ENCODE measurements at places on chromosomes 1 and 21. TPM values are rescaled to one million over a fixed set of nuclear protein-coding genes. Genes with fewer than 3 reads are reported as not detected.

Gene FCRL1
- total RNA-seq = not detected

Gene TARBP1
- 16.7 TPM for total RNA-seq

Gene FMO3
- 107 TPM for total RNA-seq

Gene GPX7
- 2.3 TPM for total RNA-seq

Gene PDE9A
- 1.6 TPM for total RNA-seq

Gene ITPKB
- total RNA-seq = 3.2 TPM

Gene PADI4
- total RNA-seq = 1.7 TPM

Gene VTCN1
- 0.39 TPM for total RNA-seq

Gene RGS13
- not detected for total RNA-seq

Gene PEAR1
- 2.4 TPM for total RNA-seq

Gene GCSAML
- not detected for total RNA-seq

Gene COL11A1
- total RNA-seq = not detected

Gene SLC22A15
- 3.7 TPM for total RNA-seq

Gene TDRD5
- total RNA-seq = not detected

Gene KRTAP10-11
- total RNA-seq = not detected

Gene MKNK1
- total RNA-seq = 22.7 TPM

Gene MFAP2
- total RNA-seq = 1.2 TPM

Gene ADORA3
- 3.7 TPM for total RNA-seq

Gene INSRR
- not detected for total RNA-seq

Gene C8A
- total RNA-seq = 201 TPM

Gene PRR9
- not detected for total RNA-seq

Gene MYCL
- total RNA-seq = 0.75 TPM

Gene LCE1F
- total RNA-seq = not detected

Gene SELE
- 0.18 TPM for total RNA-seq

Gene FMO5
- total RNA-seq = 482 TPM

Gene CCDC181
- total RNA-seq = 0.15 TPM

Gene C1QB
- 85.4 TPM for total RNA-seq

Gene DCDC2B
- total RNA-seq = not detected

Gene NECTIN4
- not detected for total RNA-seq

Gene PCP4
- total RNA-seq = not detected

Gene KCNJ9
- total RNA-seq = not detected

Gene SDC3
- 29.2 TPM for total RNA-seq

Data from right lobe of liver (tissue), 6 donors.